ENCODE measurements at places on chromosomes 2 and 18.

GRCh38 chr18:3482258-3482657 lies 32.3 kb downstream of the TGIF1 start:
- no peak for DNase-seq

- DNase-seq = peak; percentile 75
Measured at GRCh38 chr2:100902817-100903405, 83.0 kb downstream of the NPAS2 start.

- no peak for DNase-seq
Measured at GRCh38 chr2:236608188-236608525, 38.5 kb downstream of the ACKR3 start.

- no peak for DNase-seq
Measured at GRCh38 chr2:174888146-174888545, 117.0 kb downstream of the CHN1 start.

DNA sequence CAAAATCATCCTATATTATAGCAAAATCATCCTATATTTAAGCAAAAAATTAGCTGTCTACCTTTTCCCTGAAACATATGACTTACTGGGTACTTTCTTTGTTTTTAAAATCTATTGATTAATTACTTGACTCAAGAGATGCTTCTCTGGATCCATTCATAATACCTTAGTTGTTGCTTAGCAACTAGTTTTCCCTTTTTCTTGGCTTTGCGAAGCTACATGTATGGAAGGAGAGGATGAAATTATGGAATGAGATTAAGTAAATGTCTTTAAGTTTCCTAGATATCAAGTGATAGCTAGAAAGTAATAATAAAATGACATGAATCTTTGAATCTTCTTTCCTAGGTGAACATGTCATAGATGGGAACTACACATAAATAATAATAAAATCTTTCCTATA lies 1033.2 kb upstream of the FAM98A start:
- no peak for DNase-seq

GRCh38 chr2:183416753-183417152 lies 292.5 kb downstream of the NUP35 start:
- no peak for DNase-seq

DNA sequence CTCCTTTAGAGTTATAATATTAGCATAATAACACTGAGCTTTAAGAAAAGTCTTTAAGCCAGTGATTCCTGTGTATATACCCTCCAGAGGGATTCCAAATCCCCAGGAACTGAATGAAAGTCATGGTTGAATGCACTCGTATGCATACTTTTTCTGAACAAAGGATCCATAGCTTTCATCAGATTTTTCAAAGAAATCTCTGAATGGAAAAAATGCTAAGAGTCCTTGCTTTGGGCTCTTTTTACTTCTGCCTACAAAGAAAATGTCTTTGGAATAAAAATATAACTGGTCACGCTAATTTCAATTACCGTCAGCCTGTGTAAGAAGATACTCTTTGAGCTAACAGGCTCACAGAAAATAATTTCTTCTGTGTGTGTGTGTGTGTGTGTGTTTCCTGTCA lies 939.5 kb downstream of the ERBB4 start:
- DNase-seq = peak; percentile 77

- no peak for DNase-seq
Measured at GRCh38 chr18:55149994-55150393, 190.7 kb upstream of the CCDC68 start.

DNA sequence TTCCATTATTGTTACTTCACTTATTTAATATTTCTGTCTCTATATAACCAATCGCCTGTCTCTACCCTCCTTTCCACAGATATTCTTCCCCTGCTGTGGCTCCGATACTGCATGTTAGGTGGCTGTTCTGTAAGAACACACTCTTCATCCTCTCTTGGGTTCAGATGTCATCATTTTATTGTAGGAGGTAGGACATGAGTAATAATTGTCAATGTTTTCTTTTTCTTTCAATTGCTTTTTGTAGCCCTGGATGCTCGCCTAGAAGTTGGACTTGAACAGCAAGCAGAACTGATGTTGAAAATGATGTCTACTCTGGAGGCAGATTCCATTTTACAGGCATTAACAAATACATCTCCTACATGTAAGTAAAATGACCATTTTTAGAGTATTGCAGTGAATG lies 128.6 kb downstream of the BIRC6 start:
- no peak for DNase-seq

DNA sequence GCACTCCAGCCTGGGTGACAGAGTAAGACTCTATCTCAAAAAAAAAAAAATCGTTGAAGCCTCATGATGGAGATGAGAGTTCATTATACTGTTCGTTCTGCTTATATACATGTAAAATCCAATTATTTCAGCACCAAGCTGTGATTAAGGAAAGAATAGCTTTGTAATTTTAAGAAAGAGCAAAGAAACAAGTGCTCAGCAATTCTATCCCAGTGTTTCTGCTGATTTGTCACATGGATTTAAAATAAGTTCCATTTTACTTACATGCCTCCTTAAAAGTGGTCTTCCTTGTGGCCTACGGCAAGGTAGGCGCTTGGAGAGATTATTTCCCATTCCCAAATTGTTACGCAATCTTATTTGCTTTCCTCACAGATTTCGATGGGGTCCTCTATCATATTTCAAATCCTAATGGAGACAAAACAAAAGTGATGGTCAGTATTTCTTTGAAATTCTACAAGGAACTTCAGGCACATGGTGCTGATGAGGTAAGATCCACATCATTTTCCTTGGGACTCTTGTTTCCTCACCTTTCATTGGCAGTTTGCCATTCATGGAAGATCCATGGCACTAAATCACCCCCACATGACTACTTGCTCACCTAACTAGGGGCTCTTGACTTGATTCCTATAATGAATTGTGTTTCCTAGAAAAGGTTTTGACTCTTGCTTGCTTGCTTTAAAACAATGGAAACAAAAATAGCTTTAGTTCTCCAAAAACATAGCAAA lies 11.5 kb downstream of the ARPC2 start:
- no peak for DNase-seq

DNA sequence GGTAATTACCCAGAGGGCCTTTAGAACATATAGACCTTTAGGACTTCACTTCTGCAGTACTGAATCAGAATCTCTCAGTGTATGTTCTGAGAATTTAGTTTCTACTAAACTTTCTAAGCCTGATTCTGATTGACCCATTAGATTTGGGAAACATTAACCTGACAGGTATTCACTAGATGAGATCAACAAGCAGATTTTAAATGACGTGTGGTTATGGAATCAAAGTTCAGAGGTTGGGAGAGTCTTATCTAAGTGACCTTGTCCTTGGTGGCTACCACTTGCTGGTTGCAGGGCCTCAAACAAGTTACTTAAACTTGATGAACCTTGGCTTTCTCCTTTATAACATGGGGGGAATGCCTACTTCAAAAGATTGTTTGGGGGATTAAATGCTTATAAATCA lies 198.7 kb downstream of the PDE11A start:
- no peak for DNase-seq

DNA sequence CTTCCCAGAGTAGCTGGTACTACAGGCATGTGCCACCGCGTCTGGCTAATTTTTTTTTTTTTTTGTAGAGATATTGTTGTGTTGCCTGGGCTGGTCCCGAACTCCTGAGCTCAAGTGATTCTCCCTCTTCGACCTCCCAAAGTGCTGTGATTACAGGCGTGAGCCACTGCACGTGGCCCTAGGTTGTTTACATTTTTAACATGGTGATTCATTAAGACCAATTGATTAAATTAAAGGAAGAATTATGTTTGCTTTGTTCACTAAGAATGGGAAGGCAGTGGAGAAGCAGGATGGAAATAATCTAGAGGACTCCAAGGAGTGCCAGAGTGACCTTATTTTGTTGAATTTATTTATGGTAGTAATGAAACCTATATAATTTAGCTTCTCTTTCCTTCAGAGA lies 7.5 kb downstream of the LCLAT1 start:
- DNase-seq = no peak

GRCh38 chr18:10006311-10006893 lies 92.6 kb downstream of the VAPA start:
- no peak for DNase-seq

GRCh38 chr18:58394602-58395425 lies 234.1 kb downstream of the ALPK2 start:
- DNase-seq = no peak

DNA sequence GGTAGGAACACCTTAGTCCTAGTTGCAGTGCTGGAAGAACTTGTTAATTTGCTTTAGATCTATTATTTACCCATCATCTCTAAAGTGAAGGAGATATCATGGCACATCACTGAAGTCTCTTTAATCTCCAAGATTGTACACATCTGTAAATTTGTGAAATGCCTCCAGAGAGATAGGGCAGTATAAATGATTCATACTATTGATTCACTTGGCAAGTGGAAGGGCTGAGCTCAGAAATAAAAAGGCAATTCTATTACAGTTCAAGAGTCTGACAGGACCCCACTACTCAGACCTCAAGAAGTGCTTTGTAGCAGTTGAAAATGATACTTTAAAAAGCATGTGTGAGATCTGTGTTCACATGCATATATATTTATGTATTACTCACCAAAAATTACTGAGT lies 489.3 kb downstream of the DCC start:
- DNase-seq = no peak

GRCh38 chr2:127608061-127609030 lies 37.6 kb upstream of the GPR17 start:
- no peak for DNase-seq

DNA sequence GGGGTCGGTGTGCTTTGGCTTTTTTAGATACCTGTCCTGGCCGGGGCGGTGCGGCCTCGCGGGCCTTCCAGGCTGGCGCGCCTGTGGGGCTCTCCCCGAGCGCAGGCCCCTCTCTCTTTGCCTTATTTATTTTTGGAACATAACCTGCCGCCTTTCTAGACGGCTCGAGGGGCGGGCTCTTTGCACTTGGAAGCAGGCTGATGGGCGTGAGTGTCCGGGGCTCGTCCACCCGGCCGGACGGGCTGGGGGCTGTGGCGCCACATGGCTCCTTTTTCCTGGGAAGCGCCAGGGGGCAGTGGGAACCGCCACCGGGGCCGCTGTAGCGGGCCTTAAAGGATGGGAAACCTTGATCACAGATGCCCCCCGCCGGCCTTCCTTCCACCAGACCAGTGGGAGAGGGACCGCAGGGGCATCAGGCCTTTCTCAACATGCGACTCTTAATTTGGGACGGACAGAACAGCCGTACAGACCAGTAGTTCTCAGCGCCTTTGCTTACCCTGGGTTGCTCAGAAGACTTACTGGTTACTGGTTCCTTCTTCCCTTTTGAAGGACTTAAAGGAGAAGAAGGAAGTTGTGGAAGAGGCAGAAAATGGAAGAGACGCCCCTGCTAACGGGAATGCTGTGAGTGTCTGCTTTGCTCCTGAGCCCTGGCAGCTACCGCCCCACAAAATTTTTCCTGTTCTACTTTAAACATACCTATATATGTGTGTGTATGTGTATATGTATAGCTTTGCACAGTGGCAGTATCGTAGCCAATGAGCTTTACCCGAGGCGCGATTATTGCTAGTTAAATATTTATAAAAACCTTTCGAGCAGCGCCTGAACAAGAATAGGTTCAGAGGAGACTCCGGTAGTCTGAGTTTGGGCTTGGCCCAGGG lies 2.7 kb downstream of the PTMA start:
- no peak for DNase-seq

GRCh38 chr2:83368461-83368860 lies 1090.6 kb downstream of the SUCLG1 start:
- no peak for DNase-seq

GRCh38 chr2:215241791-215242305 lies 70.0 kb upstream of the ATIC start:
- no peak for DNase-seq

- DNase-seq = no peak
Measured at GRCh38 chr2:24815171-24815570, 21.9 kb downstream of the CENPO start.

- no peak for DNase-seq
Measured at GRCh38 chr2:184564092-184564491, 34.2 kb upstream of the ZNF804A start.

DNA sequence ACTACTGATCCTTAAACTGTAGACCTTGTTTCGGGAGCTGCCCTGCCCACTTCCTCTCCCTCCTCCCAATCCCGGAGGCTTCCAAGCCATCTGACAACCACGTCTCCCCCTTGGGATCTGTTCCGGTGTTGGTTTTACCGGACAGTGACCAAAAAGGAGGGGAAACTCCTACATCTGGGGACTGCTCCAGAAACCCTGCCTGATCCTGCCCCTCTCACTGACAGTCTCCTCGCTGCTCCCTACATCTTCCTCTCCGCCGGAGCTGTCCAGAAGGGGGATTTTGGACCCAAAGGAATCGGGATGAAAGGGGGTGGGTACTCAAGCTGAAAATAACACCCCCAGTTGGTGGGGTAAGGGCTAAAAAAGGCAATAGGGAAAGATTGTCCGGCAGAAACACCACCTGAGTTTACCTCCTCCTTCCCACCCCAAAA lies 1.5 kb downstream of the INO80D start:
- DNase-seq = no peak

DNA sequence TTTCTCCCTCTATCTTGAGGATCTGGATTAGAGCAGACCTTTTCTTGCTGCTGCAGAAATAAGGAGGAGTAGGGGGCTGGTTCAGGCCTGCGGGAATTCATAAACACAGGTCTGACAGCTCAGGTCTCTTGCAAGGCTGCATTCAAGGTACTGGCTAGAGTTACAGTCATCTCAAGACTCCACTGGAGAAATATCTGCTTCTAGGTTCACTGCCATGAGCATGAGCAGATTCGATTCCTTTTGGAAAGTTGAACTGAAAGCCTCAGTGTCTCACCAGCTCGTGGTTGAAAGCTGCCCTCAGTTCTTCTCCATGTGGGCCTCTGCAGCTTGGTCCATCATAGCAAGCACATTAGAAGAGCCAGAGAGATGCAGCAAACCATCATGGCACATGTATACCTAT lies 124.4 kb upstream of the SETBP1 start:
- no peak for DNase-seq

- no peak for DNase-seq
Measured at GRCh38 chr2:11314487-11314886, 29.9 kb downstream of the ROCK2 start.

- DNase-seq = no peak
Measured at GRCh38 chr2:183347969-183348368, 223.7 kb downstream of the NUP35 start.

- no peak for DNase-seq
Measured at GRCh38 chr2:10385933-10386773, 62.0 kb downstream of the ODC1 start.

- DNase-seq = no peak
Measured at GRCh38 chr2:166158546-166158945, 30.7 kb upstream of the SCN1A start.

DNA sequence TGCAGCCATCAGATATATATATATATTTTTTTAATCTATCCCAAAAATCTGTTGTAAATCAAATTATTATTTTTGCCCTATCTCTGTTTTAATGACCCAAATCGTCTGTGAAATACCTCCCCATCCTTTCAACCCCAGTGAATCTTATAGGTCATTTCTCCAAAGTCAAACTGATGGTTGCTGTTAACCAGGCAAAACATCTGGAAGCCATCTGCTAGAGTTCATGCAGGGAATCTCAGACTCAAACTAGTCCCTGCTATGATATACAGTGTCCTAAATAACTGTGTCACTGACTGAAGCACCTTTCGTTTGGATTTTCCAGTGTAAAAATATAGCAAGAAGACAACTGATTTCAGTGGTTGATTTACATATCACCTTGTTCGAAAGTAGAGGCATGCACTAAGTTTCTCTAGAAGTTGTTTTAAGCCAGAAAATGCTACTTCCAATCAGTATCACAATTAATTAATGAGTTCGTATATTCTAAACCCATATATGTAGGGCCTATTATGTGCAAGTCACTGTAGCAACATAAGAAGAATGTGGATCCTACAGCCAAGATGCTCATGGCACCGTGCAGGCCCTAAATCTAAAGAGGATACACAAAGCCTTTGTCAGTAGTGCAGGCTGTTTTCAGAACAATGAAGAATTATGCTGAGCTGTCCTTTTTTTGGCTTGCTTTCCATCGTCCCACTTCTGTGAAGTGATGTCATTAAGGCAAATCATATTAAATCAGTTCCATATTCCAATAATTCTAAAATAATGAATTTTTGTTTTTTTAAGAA lies 566.0 kb downstream of the STK39 start:
- DNase-seq = no peak

Measured in SK-N-MC (cell line).